ENCODE measurements at places on chromosomes 11 and 22.

GRCh38 chr22:38925571-38926041 lies 31.8 kb upstream of the APOBEC3A start:
- H3K4me3 ChIP-seq: no peak overlapping the region
- H3K36me3 ChIP-seq: no peaks in the 10 kb centered on the region
- H3K4me1 ChIP-seq: peaks cover 8% of the 10 kb centered on the region
- H3K27ac ChIP-seq: no peak overlapping the region
- H3K27me3 ChIP-seq: peaks cover 71% of the 10 kb centered on the region

DNA sequence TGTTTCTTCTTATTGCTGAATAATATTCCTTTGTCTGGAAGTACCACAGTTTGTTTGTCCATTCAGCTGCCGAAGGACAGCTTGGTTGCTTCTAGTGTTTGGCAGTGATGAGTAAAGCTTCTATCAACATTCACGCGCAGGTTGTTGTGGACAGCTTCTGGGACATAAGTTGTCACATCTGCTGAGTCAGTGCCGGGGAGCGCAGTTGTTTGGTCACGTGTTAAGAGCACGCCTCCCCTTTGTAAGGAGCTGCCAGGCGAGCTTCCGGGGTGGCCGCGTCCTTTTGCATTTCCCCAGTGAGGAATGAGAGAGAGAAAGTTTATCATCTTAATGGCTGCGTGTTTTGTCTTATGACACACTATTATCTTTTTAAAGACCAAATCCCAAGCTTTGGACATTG lies 30.3 kb downstream of the SAMM50 start:
- peaks cover 14% of the 10 kb centered on the region for H3K36me3 ChIP-seq
- no peaks in the 10 kb centered on the region for H3K4me1 ChIP-seq
- no peak overlapping the region for H3K4me3 ChIP-seq
- no peaks in the 10 kb centered on the region for H3K27me3 ChIP-seq
- no peak overlapping the region for H3K27ac ChIP-seq

GRCh38 chr11:46431211-46431610 lies 39.6 kb upstream of the CHRM4 start:
- no peaks in the 10 kb centered on the region for H3K27me3 ChIP-seq
- no peak for DNase-seq
- peaks cover 13% of the 10 kb centered on the region for H3K36me3 ChIP-seq
- no peak overlapping the region for H3K27ac ChIP-seq

- no peaks in the 10 kb centered on the region for H3K36me3 ChIP-seq
- peaks cover 8% of the 10 kb centered on the region for H3K27me3 ChIP-seq
- no peak for DNase-seq
- H3K4me1 ChIP-seq: peaks cover under 1% of the 10 kb centered on the region
Observed at GRCh38 chr22:43948836-43949406, 6.3 kb upstream of the SAMM50 start.

DNA sequence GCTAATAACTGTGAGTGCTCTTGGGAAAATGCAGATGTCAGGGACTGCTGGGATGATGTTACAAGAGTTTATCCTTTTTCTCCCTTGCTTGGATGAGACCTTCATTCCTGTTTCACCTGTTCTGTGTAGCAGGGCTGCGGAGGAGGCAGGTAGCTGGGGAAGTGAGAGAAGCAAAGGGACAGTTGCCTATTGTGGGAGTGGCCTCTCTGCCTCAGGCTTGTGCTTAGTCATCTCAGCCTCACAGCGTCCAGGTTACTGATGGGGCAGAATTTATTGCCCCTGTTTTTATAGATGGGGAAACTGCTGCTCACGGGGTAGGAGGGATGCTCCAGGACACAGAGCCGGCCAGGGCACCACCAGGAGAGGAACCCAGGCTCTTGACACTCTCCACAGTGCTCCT lies 1.7 kb downstream of the STX3 start:
- H3K4me1 ChIP-seq: peaks cover 23% of the 10 kb centered on the region
- H3K27me3 ChIP-seq: no peaks in the 10 kb centered on the region
- peak overlapping the region; percentile 36 for H3K27ac ChIP-seq
- H3K4me3 ChIP-seq: no peak overlapping the region

DNA sequence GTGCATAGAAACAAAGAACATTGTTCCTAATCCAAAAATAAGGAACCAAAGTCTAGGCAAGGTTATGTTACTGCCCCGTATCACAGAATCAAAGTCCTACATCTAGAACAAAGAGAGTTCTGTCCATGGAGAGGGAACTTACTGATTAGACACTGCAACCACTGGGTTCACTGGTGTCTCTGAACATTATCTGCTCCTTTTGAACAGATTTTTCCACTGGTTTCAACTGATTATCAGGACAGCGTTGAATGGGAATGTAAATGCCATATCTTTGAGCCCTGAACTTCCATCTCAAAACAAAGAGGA lies 20.1 kb upstream of the OR8D2 start:
- no peak overlapping the region for H3K4me3 ChIP-seq
- no peak for DNase-seq
- no peak overlapping the region for H3K27ac ChIP-seq
- no peaks in the 10 kb centered on the region for H3K4me1 ChIP-seq

- H3K4me3 ChIP-seq: no peak overlapping the region
- DNase-seq: no peak
- H3K36me3 ChIP-seq: peaks cover 2% of the 10 kb centered on the region
- H3K27ac ChIP-seq: no peak overlapping the region
- no peaks in the 10 kb centered on the region for H3K4me1 ChIP-seq
Observed at GRCh38 chr11:116333001-116333535, 439.7 kb downstream of the BUD13 start.

DNA sequence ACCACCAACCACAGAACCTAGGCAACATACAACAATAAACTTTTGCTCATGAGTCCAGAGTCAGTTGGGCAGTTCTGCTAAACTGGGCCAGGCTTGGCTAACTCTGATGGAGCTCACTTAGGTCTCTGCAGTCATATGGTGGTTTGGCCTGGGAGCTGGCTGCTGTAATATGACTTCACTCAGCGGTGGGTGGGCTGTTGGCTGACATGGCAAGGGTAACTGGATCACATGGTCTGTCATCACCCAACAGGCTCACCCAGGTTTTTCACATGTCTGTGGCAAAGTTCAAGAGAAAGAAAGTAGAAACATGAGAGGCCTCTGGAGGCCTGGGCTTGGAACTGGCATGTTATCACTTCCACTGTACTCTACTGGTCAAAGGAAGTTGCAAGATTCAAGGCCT lies 43.2 kb upstream of the CLMP start:
- peaks cover 14% of the 10 kb centered on the region for H3K4me1 ChIP-seq
- no peaks in the 10 kb centered on the region for H3K27me3 ChIP-seq
- no peak overlapping the region for H3K27ac ChIP-seq
- DNase-seq: no peak
- H3K36me3 ChIP-seq: no peaks in the 10 kb centered on the region

- H3K4me3 ChIP-seq: no peak overlapping the region
- H3K36me3 ChIP-seq: peaks cover 2% of the 10 kb centered on the region
- H3K27ac ChIP-seq: no peak overlapping the region
Observed at GRCh38 chr11:70916351-70916750, 336.0 kb downstream of the SHANK2 start.

Data from activated naive CD8-positive, alpha-beta T cell treated with anti-CD3 and anti-CD28 coated beads for 36 hours (primary cell).